Activated effector memory CD4-positive, alpha-beta T cell treated with anti-CD3 and anti-CD28 coated beads, Interleukin-2, amount 50 U/mL, for 16 hours (primary cell): ENCODE measurements at places on chromosomes 13 and 19.
A peak's percentile ranks its signal among the peaks of the same experiment; 100 is the strongest.

- no peak for DNase-seq
These were observed 378.9 kb downstream of the SLITRK1 start for GRCh38 chr13:83503424-83503823.

- no peak for DNase-seq
These were observed 53.1 kb upstream of the CYSLTR2 start for GRCh38 chr13:48600374-48601364.

DNA sequence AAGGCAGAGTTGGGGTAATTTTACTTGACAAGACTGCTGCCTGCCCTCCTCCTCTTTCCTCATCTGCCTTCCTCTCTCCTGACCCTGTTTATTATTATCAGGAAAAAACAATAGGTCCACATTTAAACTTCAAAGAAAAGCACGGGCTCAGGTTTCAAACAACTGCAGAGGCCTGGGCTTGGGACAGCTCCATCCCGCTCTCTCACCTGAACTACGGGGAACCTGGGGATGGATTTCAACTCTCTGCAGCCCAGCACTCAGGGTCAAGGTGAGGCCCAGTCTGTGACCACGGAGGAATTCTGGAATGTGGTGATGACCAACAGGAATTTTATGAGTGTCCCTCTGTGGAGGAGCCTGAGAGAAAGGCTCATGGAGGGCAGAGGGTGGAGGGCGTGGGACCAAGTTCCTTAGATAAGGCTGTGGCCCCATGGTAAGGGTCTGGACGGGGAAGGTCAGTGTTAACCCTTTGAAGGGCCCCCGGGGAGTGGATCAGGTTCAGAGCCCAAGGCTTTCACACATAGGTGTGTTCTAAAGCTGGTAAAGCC is 220.8 kb upstream of the MAB21L1 start:
- DNase-seq = no peak

DNA sequence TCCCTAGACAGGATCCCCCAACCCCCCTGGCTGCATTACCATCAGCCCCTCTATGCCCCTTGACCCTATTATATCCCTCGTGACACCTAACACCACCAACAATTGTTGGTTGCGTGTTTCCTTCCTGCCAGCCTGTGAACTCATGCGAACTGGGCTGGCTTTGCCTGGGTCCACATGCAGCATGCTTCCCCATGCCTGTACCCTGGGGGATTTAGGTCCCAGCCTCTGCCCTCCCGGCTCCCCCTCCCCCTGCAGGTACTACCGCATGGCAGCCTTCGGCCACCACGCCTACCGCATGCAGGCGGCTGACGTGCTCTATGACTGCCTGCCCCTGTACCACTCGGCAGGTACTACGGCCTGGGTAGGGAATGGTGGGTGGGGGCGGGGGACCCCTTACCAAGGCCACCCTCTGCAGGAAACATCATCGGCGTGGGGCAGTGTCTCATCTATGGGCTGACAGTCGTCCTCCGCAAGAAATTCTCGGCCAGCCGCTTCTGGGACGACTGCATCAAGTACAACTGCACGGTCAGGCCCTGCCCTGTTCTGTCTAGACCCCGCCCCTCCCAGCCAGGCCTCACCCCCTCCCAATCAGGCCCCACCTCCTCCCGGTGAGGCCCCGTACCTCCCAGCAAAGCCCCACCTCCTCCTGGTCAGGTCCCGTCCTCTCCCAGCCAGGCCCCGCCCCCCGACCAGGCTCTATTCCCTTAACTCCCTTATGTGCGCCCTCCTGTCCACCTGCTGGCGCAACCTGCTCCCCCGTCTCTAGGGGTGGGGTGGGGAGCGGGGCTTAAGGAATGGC is 18.5 kb downstream of the SLC27A1 start:
- DNase-seq = peak; percentile 91

DNA sequence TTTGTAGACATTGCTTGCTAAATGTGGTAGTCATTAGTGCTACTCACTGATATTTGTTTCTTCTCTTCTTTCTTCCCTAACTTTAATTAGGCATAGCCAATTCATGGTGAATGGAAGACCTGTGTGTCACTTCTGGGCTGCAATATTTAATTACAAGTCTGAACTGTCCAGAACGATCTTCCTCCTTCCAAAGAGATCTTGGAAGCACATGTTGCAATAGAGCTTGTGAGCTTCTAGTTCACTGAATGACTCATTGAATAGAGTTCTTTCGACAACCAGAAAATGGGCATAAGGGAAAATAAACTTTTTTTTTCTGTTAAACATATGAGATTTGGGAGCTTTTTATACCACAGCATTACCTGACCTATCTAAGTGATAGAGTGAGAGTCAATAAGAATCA is 1264.6 kb downstream of the PCDH9 start:
- DNase-seq = no peak

DNA sequence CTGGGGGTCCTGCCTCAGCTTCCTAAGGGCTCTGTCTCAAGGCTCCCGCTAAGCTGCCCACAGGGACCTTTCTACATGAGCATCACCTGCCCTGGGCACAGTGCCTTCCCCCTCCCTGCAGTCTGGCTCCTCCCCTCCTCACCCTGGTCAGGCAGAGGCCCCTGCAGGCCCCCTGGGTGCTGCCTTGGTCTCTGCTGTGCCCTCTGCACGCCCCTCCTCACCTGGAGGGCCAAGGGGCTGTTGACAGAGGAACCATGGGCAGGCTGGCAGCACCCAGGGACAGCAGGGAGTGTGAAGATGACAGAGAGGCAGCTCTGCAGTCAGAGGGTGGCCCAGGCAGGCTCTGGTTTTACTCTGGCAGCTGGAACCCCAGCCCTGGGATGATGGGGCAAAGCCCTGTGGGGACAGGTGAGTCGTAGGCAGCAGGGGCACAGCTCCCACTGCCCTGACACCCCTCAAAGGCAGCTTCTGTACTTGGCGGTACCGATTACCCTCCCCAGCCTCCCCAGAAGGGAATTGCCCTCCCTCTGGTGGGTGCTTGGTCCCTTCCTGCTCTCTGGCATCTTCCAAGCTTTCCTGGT is 43.1 kb downstream of the SUGP2 start:
- no peak for DNase-seq

GRCh38 chr13:100333141-100333540 is 244.2 kb downstream of the PCCA start:
- no peak for DNase-seq

DNA sequence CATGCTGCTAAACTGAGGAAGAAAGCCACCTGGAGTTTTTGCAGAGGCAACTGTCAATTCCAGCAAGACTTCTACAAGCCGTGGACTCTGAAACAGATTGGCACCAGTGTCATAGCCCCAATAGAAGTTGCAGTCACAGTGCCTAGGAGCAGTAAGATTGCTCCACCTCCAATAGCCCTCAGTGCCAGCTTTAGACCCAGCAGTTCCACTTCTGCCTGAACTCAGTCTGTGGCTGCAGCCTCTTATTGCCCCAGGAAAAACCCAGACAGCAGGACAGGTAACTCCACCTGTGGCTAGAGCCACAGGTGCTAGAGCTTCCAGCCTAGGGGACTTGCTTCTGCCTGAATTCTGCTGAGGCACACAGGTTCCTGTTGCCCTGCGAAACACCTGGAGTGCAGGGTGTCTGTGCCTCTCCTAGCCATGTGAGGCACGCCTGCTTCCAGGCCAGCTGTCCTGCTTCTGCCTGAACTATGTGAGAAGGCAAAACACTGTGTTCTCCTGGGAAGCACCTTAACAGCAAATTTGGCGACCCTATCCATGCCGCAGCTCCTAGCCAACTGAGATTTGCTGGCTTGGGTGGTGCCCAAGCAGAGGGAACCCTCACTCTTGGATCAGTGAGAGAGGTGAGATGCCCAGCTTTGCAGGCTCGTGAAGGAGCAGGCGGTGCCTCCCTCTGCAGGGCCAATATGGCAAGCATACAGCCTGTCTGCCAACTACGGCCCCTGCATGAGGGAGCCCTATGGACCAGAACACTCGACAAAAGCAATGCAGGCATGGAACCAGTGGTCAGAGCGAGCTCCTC is 607.6 kb downstream of the PCDH17 start:
- DNase-seq = no peak

DNA sequence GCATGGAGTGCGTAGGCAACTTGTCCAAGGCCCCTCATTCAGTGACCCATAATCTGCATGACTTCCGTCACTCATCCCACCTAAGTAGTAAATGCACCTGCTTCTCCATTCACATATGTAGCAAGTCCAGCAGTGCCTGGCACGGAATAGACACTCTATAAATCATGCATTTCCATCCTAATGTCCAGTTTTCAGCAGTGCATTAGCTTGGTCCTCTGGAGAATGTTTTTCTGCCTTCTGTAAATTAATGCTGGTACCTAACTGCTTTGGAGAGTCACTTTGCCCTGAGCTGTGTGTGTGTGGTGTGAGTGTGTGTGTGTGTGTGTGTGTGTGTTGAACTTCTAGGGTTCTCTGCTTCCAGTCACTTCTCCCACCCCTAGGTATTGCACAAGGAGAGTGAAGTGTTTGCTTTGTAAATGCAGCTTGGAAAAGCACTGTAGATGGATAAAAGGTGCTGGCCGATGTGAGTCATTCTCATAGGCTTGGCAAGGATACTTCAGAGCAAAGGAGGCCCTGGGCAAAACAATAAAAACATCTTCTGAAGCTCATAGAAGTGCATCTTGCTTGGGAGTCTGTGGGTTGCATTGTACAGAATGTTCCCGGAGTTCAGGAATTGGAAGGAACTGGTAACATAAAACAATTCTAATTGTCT is 181.8 kb downstream of the KATNAL1 start:
- DNase-seq = no peak

GRCh38 chr19:15337202-15337601 is 4.9 kb upstream of the BRD4 start:
- no peak for DNase-seq

GRCh38 chr13:91526543-91527033 is 128.2 kb downstream of the GPC5 start:
- DNase-seq = no peak

- DNase-seq = no peak
These were observed 250.2 kb downstream of the ABCC4 start for GRCh38 chr13:95050800-95051615.

DNA sequence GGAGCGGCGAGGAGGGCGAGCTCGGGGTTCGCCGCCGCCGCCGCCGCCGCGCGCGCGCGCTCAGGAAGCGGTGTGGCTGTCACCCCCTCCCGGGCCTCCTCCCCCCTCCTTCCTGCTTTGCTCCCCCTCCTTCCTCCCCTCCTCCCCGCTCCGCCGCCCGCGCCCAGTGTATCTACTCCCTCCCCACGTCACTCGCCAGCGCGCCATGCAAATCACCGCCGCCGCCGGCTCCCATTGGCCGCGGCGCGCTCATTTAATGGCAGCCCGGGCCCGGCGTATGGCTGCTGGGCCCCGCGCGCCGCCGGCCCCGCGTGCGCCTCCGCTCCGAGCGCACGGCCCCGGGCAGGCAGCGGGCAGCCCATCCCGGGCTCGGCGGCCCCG is 335 bp upstream of the SOX1 start:
- peak; percentile 75 for DNase-seq

- DNase-seq = no peak
These were observed 273.5 kb downstream of the FGF14 start for GRCh38 chr13:102128216-102128810.

DNA sequence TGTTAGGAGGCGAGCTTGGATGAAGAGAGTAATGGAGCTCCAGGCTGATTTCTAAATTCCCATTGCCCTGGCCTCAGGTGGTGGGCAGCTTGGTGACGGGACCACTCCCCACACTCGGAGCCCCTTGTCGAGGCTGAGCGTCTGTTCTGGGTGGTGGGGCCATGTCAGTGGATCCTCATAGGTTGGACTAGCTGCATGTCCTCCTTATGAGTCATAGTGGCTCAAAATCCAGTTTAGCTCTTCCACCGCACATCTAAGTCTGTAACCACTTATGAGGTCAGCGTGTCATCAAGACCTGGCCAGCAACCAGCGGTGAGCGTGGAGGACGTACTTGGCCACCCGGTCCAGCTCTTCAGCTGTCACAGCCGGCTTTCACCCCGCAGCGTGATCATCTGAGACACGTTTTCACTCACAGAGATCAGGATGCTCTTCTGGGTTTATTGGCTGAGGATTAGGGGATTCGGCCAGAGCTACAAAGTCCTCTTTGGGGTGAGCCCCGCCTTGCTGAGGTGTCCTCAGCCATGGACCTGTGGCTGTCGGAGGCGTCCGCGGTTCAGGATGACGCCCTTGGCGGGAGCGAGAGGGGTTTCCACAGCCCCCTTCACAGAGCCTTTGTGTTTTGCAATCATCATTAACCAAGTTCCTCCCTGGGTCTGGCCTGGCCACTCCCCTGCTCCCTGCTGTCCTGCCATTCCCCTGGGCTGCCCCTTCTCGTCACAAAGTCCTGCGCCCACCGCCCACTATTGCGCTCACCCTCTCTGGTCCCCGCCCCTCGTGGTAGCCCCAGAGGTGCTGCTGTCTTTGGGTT is 41.9 kb downstream of the ADPRHL1 start:
- no peak for DNase-seq
